ENCODE measurements at places on chromosomes 1 and 21. TPM values are rescaled to one million over a fixed set of nuclear protein-coding genes. Genes with fewer than 3 reads are reported as not detected.
A peak's percentile ranks its signal among the peaks of the same experiment; 100 is the strongest.

The IQGAP3 gene
- 22.5 TPM for total RNA-seq

- no peaks in the 10 kb centered on the region for H3K36me3 ChIP-seq
- no peak overlapping the region for H3K27ac ChIP-seq
- peaks cover 48% of the 10 kb centered on the region for H3K27me3 ChIP-seq
- peaks cover 40% of the 10 kb centered on the region for H3K4me1 ChIP-seq
- H3K4me3 ChIP-seq, result peak overlapping the region; percentile 75
- DNase-seq, result peak; percentile 74
Observed at GRCh38 chr1:206663832-206664652, 20.7 kb upstream of the MAPKAPK2 start.

- no peaks in the 10 kb centered on the region for H3K36me3 ChIP-seq
- no peaks in the 10 kb centered on the region for H3K4me1 ChIP-seq
- H3K4me3 ChIP-seq, result no peak overlapping the region
- H3K27ac ChIP-seq, result no peak overlapping the region
Observed at GRCh38 chr1:5751833-5752745, 240.1 kb downstream of the NPHP4 start.

GRCh38 chr1:33206340-33206739 lies 24.5 kb upstream of the TRIM62 start:
- H3K27me3 ChIP-seq, result peaks cover 21% of the 10 kb centered on the region
- H3K4me1 ChIP-seq, result no peaks in the 10 kb centered on the region
- no peak overlapping the region for H3K27ac ChIP-seq
- no peaks in the 10 kb centered on the region for H3K36me3 ChIP-seq

DNA sequence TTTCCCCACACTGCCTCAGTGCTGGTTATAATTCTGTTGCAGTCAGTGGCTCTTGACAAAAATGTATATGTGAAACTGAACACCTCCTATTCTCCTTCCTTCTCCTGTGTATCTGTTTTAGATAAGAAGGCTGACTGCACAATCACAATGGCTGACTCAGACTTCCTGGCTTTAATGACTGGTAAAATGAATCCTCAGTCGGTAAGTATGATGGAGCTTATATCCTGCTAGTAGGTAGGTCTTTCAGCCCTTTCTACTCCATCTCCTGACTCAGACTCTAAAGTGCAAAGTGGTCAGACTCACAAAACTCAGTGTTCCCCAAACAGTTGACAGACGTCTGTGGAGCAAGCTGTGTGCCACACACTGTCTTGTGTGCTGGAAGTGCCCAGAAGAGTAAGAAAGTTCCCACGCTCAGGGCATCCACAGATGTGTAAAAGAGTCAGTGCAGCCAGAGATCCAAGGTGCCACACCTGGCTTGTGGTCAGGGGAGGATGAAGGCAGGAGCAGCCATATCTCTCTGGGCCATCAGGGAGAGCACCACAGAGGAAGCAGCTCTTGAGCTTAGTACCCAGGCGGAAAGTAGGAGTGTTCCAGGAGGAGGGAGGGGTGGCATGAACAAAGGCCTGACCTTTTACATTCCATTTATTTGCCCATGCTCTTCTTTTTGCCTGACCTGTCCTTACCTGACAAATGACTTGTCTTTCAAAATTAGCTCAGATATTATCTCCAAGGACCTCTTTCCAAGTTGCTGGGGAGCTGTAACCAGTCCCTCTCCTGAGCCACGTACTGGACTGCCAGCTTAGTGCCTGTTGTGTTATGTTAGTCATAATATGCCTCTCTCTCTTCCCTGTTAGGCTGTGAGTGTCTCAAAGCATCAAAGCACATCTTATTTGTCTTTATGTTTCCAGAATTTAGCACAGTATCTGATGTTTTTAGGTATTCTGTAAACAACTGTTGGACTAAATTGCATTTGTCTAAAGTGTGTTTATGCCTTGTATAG lies 14.0 kb upstream of the PODN start:
- no peak for DNase-seq
- no peak overlapping the region for H3K4me3 ChIP-seq
- peaks cover 6% of the 10 kb centered on the region for H3K36me3 ChIP-seq
- H3K27ac ChIP-seq, result peak overlapping the region; percentile 29
- no peaks in the 10 kb centered on the region for H3K27me3 ChIP-seq

The CFAP107 gene
- total RNA-seq, result not detected

DNA sequence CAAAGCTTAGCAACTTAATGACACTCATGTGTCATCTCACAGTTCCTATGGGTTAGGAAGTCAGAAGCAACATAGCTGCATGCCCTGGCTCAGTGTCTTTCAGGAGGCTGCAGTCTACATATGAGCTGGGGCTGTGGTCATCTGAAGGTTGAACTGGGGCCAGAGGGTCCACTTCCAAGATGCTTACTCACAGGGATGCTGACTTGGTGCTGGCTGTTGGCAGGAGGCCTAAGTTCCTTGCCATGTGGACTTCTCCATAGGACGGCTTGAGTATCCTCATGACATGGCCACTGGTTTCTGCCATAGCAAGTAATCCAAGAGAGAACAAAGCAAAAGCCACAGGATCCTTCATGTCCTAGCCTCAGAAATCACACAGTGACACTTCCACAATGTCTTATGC lies 12.1 kb upstream of the FAM43B start:
- H3K4me3 ChIP-seq, result no peak overlapping the region
- no peaks in the 10 kb centered on the region for H3K36me3 ChIP-seq
- no peak for DNase-seq
- peaks cover 66% of the 10 kb centered on the region for H3K27me3 ChIP-seq
- no peak overlapping the region for H3K27ac ChIP-seq
- H3K4me1 ChIP-seq, result no peaks in the 10 kb centered on the region

DNA sequence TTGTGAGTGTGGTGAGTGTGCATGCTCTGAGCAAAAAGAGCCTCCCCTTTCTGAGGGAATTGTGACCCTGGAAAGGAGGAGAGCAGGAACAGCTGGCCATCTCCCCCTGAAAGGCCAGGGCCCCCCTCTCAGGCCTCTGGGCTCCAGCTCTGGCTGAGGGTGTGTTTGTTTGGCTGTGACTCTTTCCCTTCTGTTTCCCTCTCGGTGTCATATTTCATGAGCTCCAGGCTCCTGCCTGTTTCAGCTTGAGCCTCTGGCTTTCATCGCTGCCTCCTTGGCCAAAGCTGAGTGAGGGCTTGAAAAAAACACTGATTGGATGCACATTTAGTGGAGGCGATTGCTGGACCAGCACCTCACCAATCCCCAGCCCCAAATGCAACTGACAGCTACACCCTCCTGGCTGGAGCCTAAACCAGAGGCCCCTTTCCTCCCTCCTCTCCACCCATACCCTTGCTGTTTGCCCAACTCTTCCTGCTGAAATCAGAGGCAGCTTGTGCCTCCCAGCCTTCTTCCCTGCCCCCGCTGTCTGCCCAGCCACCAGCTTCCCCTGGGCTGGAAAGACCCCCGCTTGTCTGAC lies 64.1 kb downstream of the DDR2 start:
- DNase-seq, result no peak
- H3K4me1 ChIP-seq, result no peaks in the 10 kb centered on the region
- no peak overlapping the region for H3K27ac ChIP-seq
- no peak overlapping the region for H3K4me3 ChIP-seq
- H3K36me3 ChIP-seq, result no peaks in the 10 kb centered on the region
- peaks cover 11% of the 10 kb centered on the region for H3K27me3 ChIP-seq

GRCh38 chr1:19074361-19074901 lies 118.0 kb upstream of the IFFO2 start:
- DNase-seq, result peak; percentile 75
- peaks cover 17% of the 10 kb centered on the region for H3K36me3 ChIP-seq
- H3K27me3 ChIP-seq, result no peaks in the 10 kb centered on the region
- H3K4me1 ChIP-seq, result peaks cover 36% of the 10 kb centered on the region
- H3K4me3 ChIP-seq, result peak overlapping the region; percentile 43

DNA sequence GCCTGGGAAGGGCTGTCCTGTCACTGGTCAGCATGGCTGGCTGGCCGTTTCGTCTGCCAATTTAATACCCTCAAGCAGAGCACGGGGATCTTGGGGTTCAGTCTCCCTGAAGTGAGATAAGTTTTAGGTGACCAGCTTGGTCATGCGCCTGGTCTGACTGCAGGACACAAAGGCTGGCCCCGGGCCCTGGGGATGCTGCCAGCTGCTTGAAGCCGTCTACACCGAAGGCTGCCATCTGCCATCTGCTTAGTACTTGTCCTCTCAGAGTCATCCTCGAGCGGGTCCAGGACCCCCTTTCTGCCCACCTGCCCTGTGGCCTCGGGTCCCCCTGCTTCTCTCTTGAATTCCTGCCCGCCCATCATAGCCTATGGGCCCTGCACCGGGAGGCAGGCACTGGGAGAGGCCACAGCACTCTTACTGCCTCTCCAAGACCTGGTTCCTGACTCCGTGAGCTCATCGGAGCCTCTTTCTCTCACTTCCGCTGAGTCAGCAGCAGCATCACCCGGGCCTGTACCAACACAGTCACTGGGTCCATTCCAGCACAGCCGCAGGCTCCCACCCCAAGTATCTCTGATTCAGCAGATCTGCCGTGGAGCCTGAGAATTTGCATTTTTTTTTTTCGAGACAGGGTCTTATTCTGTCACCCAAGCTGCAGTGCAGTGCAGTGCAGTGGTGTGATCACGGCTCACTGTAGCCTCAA lies 7.0 kb downstream of the FBLIM1 start:
- no peaks in the 10 kb centered on the region for H3K4me1 ChIP-seq
- no peak for DNase-seq
- no peak overlapping the region for H3K4me3 ChIP-seq

The SGIP1 gene
- 0.31 TPM for total RNA-seq

The KRTAP20-1 gene
- total RNA-seq, result not detected

- peaks cover 11% of the 10 kb centered on the region for H3K4me1 ChIP-seq
- no peaks in the 10 kb centered on the region for H3K36me3 ChIP-seq
Observed at GRCh38 chr1:202116287-202116686, 6.4 kb upstream of the GPR37L1 start.

- no peaks in the 10 kb centered on the region for H3K36me3 ChIP-seq
- H3K4me1 ChIP-seq, result no peaks in the 10 kb centered on the region
- no peaks in the 10 kb centered on the region for H3K27me3 ChIP-seq
- DNase-seq, result no peak
- no peak overlapping the region for H3K4me3 ChIP-seq
Observed at GRCh38 chr1:238779716-238780115, 606.7 kb upstream of the CHRM3 start.

- H3K4me3 ChIP-seq, result no peak overlapping the region
- DNase-seq, result no peak
- H3K4me1 ChIP-seq, result no peaks in the 10 kb centered on the region
Observed at GRCh38 chr1:184298440-184299405, 88.1 kb upstream of the C1orf21 start.

The INSRR gene
- 0.30 TPM for total RNA-seq

The POU3F1 gene
- total RNA-seq, result not detected

- DNase-seq, result no peak
- no peak overlapping the region for H3K4me3 ChIP-seq
- no peaks in the 10 kb centered on the region for H3K36me3 ChIP-seq
- H3K4me1 ChIP-seq, result no peaks in the 10 kb centered on the region
Observed at GRCh38 chr1:201354151-201354900, 23.2 kb downstream of the TNNT2 start.

GRCh38 chr1:206578978-206579374 lies 33.3 kb downstream of the EIF2D start:
- H3K36me3 ChIP-seq, result peaks cover 45% of the 10 kb centered on the region
- no peaks in the 10 kb centered on the region for H3K27me3 ChIP-seq
- H3K4me1 ChIP-seq, result peaks cover 100% of the 10 kb centered on the region
- H3K4me3 ChIP-seq, result peak overlapping the region; percentile 87
